ENCODE measurements at places on chromosomes 6 and 20.

DNA sequence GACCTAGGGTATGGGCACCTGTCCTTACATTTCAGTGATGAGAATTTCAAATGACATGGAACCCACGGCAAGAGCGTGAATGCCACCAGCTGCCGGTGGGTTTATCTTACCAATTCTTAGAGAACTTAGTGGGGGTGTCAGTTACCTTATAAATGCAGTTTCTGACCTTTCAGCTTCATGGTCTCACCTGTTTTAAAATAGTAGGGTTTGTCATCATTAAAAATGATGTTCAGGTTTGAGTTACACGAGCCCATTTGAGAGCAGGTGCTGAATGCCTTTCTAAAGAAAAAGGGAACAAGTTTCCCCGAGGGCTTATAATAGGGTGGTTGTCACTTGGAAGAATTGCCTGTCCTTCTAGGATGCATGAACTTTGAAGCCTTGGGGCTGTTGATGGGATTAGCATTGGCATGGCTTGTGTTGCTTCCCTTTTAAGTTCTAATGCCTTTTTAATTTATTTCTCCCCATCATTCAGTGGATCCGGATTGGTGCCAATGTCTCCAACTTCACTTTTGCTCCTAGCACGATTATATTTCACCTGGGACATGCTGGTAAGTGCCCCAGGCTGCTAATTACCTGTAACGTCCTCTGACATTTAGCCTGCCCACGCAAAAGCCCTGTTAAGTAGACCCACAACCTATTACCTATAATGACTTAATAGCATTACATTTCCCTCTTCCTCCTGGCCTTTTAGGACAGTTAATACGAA is 27.9 kb downstream of the GHRH start:
- DNase-seq, result no peak

GRCh38 chr6:31541059-31541657 is 645 bp downstream of the DDX39B start:
- DNase-seq, result peak; percentile 37

DNA sequence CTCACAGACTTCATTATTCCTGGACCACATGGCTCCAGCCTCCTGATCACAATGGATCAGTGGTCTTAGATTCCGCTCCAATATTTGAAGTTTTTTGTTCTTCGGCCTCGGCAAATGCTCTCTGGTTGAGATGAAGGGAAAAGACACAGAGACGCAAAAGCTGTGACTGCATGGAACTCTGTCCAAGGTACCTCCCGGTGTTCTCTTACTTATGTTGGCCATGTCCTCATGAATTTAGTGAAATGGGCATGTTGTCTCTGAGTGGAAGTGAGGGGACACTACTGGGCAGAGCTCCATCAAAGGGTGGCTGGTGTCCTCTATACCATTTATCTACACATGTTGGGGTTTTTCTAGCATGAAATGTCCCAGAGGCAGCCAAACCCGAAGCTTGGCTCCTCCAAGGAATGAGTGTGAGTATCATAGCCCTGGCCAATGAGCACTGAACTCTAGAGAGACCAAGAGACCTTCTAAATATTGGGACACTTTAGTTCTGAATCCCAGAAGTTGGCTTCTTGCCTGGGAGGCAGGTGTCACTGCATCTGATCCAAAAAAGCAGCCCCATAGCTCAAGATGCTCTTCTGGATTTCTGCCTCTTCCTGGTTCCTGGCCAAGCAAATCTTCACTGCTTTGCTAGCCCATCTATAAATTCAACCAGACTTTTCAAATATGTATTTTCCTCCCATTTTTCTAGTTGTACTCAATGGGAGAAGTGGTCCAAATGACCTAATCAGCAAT is 34.1 kb downstream of the HLA-G start:
- DNase-seq, result no peak

DNA sequence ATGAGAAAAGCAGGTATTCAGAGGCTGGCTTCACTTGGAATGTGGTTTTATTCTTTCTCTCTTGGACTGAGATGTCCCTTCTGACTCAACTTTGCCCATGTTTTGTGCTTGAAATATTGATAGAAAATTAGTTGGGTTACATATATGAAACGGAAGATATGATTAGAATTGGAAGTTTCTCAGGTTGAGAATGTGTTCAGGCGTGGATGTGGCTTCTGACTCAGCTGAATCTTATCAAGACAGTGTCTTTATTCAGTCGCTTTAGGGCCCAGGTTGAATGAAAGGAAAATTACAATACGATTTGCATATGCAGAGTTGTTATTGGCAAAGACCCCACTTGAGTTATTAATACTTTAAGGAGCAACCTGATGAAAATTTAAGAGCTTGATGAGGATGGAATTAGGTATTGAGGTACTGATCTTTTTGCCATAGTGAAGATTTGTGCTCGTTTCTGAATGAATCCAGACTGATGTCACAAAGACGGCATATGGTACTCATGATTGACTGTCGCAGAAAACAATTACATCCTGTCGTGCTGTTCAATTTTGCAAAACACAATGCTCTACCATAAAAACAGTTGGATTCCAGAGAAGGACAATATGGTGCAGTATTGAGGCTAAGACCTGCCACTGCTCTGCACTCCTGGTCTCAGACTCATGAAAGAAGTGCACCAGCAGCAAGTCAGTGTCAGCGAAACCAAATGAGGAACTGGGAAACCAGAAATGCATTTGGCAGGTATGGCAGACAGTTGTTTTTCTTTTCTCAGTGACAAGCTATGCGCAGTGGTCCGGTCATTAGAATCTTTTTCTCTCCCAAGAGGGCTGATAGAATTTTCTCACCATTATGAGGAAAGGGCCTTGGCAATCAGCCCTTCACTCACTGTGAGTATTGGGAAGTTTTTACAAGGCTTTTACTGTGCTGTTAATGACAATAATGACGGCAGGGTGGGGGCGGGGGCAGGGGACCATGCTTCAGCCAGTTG is 158.3 kb downstream of the DOK5 start:
- no peak for DNase-seq

DNA sequence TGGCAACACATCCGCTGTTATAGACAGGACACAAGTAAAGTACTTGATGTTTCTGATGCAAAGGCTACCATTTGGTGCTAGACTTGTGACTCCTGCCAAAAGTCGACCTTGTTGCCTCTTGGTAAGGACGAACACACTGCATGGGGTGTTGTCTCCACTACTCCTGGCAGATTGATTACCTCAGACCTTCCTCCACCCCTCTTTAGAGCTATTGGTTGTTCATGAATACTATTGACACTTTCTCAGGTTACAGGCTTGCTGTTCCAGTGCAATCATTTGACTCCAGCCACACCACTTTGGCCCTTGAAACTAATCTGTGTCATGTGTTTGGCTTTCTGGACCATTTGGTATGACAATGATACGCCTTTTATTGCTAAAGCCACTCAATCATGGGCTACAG is 62.3 kb downstream of the TRMT11 start:
- no peak for DNase-seq

- DNase-seq, result no peak
Observed at GRCh38 chr6:35202066-35202546, 11.7 kb upstream of the SCUBE3 start.

DNA sequence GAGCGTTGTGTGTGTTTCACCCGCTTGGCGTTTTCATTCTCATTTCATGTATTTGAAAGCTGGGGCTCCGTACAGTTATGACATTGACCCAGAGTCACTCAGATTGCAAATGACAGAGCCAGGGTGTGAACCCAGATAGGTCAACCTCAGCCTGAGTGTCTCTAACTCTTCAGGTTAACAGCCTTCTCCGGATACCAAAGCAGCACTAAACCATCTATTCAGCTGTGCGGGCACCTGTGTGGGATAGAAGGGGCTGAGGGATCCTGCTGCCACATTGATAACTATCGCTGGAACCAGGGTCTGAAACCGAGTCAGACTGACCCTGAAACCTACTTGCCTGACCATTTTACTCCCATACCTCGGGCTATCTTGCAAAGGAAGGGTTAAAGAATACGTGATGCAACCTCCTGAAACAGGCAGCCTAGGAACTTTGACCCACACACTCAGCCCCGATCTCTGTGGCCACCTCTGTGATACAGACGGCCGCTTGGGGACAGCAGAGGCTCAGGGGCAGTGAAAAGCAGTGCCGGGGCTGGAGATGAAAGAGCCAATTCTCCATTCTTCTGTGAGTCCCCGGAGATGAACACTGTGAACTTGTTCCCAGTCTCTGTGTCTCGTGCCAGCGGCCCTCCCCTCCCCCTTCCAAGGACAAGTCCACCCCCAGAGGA is 233.5 kb upstream of the QKI start:
- DNase-seq, result no peak

GRCh38 chr6:8705435-8706020 is 270.2 kb upstream of the SLC35B3 start:
- no peak for DNase-seq

GRCh38 chr20:56610098-56610497 is 19.0 kb upstream of the TFAP2C start:
- no peak for DNase-seq

GRCh38 chr20:59074456-59074855 is 31.9 kb upstream of the PRELID3B start:
- no peak for DNase-seq

DNA sequence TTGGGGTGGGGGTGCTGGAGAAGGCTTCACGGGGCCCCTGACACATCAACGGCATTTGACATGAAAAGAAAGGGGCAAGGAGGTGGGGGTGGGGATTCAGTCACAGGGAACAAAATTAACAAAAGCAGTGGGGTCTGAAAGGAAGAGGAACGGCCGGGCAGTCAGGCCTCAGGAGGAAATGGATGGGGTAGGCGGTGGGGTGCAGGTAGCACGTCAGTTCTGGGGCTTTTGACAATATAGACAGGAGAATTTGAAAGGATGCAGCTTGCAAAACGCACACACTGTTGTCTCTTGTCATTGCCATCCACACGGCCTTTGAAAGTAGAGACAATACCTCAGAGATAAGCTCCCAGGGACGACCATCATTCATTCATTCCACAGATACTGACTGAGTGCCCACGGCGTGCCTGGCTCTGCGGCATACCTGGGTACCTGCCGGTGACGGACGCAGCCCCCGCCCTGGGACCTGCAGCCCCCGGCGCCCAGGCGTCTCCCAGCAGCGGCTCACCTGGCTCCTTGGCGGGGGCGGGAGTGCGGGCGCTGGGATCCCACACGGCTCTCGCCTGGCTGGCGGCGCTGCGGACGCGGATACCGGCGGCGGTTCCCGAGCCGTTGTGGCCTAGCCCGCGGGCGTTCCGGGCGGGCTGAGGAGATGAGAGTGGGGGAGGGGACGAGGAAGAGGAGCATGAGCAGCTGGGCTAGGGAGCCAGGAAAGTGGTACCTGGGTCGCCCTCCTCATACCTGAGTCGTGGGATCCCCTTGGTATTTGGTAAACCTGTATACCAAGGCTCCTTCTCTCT is at the start of gene SLC26A8:
SLC26A8 (minus strand) TSS at position 646 of the 800 bp plus-strand sequence. CDS start 4,934 bp downstream, outside the sequence.
- DNase-seq, result no peak

GRCh38 chr6:85920782-85921181 is 278.1 kb upstream of the SYNCRIP start:
- DNase-seq, result no peak

DNA sequence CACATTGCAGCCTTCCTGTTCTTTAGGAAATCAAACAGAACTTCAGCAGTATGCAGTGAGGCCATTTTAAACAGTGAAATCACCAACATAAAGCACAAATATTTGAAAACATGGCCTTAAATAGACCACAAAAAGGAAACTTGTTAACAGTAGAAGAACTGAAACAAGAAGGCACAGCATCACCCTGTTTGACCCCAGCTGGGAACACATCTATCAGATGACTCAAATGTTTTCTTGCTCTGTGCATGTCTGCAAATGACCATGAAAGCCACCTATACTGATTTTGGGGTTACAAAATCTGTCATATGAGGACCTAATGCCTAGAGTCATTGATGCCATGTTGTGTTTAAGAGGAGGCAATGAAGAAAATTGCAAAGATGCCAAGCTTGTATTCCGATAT is 123.8 kb upstream of the ADGRF1 start:
- no peak for DNase-seq

DNA sequence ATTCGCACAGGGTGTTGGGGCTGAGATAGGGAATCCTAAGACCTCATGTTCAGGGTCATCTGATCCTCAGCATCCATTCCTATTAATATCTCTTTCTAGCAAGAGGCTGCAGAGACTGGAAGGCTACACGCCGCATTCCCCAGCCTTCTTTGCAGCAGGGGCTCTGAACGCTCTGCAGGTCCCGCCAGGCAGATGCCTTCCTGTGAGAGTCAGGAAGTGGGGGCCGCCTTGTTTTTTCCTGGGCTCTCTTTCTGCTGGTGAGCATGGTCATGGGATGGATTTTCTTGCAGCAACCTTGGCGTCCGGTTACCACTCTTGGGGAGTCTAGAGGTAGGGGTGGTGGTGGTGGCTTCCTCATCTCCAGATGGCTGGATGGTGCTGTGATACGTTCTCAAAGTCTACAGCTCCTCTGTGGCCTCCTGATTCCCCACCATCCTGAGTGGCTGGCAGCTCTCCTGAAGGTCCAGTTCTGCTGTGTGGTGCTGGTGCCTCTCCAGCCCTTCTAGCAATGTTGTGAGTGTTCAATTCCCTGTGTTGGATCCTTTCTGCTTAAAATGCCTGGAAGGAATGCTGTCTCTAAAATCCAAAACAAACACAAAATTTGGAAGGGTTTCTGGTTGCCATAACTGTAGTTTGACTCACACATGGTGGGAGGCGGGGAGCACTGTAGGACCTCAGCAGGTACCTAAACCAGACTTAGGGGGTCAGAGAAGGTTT is 111.9 kb downstream of the CEBPB start:
- DNase-seq, result no peak

GRCh38 chr20:45156713-45157112 is 18.0 kb upstream of the PI3 start:
- no peak for DNase-seq

DNA sequence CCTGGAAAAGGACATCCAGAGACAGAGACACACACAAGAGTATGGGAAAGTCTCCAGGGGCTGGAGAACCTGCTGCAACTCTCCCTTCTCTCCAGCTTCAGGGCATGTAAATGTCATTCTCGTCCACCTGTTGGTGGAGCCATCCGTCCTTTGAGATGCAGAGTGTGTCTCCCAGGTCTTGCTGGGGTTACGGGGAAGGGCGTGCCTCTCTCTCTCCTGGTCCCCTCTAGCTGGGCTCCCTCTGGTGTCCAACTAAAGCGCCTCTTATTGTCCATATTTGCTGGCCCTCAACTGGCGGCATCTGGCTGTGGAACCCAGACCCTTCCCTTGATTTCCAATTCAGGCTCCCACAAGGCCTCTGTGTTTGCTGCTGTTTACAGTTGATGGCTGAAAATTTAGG is 244.1 kb downstream of the BMP7 start:
- DNase-seq, result no peak

- DNase-seq, result peak; percentile 50
Observed at GRCh38 chr20:38726804-38727606, 2.7 kb downstream of the SLC32A1 start.

DNA sequence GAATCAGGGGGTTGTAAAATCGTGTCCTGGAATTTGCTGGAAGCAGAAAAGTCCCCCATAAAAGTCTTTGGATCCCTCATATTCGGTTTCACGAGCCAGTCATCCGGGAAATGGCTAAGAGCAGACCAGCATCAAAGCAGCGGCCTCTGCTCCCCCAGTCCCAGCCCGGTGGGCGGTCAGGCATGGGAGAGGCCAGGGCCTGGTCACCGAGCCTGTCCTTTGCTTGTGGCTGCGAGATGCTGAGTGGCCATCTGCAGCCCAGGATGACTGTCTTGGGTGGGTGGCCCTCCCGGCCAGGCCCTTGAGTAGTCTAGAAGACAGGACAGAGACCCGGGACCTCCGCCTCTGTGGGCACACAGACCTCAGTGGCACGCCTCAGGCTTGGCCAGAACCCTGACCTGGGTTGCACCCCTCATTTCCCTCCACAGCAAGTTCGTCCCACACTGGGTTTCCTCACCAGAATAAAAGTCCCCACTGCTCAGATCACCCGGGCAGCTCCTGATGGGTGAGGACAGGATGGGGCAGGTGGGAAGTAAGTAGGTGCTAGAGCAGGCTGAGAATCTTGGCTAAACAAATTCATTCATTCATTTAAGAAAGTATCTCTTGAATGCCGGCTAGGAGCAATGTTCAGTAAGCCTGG is 172.1 kb downstream of the BMP7 start:
- no peak for DNase-seq

Data from stimulated activated CD4-positive, alpha-beta T cell treated with anti-CD3 and anti-CD28 coated beads, TNF-alpha, amount 100 ng/mL, for 1 hour (primary cell).